Caki2 (cell line): ENCODE measurements at places on chromosomes 2 and 18. TPM values are rescaled to one million over a fixed set of nuclear protein-coding genes. Genes with fewer than 3 reads are reported as not detected.

GRCh38 chr2:121245120-121245820, 39.7 kb downstream of the TFCP2L1 start:
- no peak for DNase-seq

DNA sequence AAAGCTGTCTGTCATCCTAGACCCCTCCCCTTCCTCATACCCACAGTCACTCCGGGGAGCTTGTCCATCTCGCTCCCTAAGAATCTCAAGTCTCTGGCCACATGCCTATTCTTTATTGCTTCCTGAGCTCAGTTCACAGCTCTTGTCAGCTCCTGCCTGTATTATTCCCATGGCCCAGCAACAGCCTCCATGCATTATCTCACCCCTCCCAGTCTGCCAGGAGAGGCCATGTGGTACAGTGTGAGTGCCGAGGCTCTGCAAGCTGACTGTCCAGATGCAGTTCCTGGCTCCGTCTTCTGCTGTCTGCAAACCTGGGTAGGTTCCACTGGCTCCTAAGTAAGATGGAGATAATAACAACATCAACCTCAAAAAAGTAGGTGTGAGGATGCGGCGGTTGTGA, 79.7 kb downstream of the MRPS9 start:
- no peak for DNase-seq

DNA sequence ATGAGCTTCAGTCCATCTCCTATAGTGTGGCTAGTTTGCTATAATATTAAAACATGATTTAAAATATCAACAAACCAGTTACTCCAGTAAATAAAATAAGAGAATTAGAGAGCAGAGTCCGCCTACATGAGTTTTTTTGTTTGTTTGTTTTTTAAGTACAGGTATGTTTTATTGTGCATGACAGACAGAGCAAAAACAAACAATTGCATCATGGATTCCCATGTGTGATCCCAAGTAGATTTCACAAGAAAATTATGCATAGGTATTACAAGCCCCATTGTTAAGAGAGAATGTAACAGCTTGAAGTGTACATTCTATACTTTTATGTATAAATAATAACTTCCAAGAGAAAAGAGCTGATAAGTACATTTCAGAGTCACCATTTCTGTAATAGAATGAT, 21.0 kb downstream of the SULT1C3 start:
- DNase-seq = no peak

- DNase-seq = no peak
Measured at GRCh38 chr2:197850882-197851450, 46.6 kb downstream of the PLCL1 start.

- DNase-seq = no peak
Measured at GRCh38 chr2:54382601-54383000, 73.5 kb upstream of the SPTBN1 start.

DNA sequence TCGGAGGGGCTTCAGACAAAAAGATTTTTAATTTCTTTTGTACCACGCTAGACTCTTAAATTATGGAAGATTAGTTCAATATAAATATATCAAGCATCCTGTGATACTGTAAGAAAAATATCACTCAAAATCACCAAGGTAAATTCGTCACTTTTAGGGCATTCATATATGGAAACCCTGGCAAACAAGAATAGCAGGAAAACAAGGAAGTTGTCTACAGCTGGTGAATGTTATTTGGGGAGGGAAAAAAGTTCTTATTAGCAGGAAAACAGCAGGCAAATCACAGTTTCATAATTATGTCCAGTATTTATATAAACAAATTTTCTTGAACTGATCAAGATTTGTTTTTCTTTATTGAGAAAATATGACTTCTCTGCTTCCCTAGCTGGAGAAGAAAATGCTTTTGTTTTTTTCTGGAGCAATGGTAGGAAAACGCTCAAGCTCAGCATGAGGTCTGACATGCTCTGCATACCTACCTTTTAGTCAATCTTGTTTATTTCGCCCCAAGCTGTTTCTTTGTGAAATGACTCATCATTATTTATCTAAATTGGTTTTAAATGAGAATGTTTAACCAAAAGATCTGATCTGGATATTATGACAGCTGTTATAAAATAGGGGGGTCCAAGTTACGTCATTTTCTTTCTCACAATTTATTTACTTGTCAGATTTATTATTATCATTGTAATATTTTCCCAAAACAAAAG, 14.7 kb downstream of the LINC00305 start:
- no peak for DNase-seq

DNA sequence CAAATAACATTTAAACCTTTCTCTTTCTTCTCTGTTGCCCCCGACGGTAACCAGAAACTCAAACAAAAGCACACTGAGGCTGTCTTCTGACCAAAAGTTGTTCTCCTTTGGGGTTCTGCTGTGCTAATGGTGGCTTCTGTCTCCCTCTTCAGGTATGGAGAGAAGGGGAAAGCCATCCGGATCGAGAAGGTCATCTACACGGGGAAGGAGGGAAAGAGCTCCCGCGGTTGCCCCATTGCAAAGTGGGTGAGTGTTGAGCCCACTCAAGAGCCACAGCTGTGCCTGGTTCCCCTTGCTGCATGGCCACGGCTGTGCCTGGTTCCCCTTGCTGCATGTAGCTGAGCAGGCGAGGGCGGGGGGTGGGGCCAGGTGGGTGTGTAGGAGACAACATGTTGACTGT, 67.4 kb downstream of the BOLA3 start:
- DNase-seq = no peak

- DNase-seq = no peak
Measured at GRCh38 chr2:239689985-239690384, 289.2 kb upstream of the HDAC4 start.

- no peak for DNase-seq
Measured at GRCh38 chr18:24600076-24600654, 139.7 kb downstream of the HRH4 start.

DNA sequence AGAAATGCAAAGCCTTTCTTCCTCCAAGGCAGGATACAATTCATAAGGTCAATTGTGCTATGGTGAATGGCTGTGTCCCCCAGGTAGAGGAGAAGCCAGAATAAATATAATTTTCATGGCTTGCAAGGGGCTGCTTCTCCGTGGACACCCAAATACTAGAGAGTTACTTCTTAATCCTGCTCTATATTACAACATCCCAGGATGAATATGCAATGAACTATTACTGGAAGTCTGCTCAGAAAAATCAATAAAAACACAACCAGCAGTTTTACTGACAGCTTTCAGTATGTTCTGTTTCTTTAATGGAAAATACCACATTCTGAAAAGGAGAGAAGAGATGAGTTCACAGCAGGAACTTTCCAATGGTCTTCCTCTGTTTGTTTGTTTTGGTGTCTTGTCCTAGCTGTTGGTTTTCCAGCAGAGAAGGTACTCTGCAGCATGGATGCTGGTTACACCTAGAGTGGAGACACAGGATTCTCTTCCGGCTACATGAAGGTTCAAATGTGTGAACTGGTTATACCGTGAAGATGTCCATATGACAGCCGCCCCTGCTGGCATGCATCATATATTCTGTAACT, 213.0 kb downstream of the PID1 start:
- DNase-seq = no peak

DNA sequence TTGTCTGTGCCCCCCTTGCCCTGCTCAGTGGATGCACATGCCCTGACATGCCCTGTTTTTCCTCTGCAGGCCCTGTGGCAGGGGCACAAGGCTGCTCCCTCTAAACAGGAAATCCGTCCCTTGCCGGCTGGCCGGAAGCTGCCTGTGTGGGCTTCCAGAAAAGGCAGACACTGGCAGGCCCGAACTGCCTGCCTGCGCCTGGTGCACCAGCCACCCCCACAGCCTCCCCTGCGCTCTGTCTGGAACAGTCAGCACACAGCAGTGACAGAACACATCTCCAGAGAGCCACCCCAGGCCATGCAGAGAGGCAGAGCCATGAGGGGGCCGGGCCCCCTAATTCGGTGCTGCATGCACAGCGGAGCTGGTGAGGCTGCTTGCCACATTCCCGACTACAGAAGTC, 33.5 kb downstream of the LOXHD1 start:
- DNase-seq = no peak

- DNase-seq = no peak
Measured at GRCh38 chr18:13369756-13370510, 151.4 kb downstream of the LDLRAD4 start.

Gene SERPINB10
- total RNA-seq = not detected in 2 replicates

Gene SNRNP200
- 73.7 and 74.0 TPM in 2 replicates for total RNA-seq

Gene MRPL19
- total RNA-seq = 71.3 and 125 TPM in 2 replicates

Gene TXNDC2
- total RNA-seq = 0.23 TPM in 1 of 2 replicates, not detected in the other

Gene VWC2L
- not detected in 2 replicates for total RNA-seq

Gene ADD2
- 3.8 and 14.8 TPM in 2 replicates for total RNA-seq

Gene ARL6IP6
- total RNA-seq = 38.7 and 40.8 TPM in 2 replicates

Gene DCDC2C
- not detected in 2 replicates for total RNA-seq

Gene GRHL1
- 0.43 and 9.1 TPM in 2 replicates for total RNA-seq

Gene EFEMP1
- total RNA-seq = 10.0 TPM in 2 replicates

Gene CCDC68
- total RNA-seq = 0.27 and 0.43 TPM in 2 replicates
